DND-41 (cell line): ENCODE measurements at places on chromosomes 12 and 14.
A peak's percentile ranks its signal among the peaks of the same experiment; 100 is the strongest.

DNA sequence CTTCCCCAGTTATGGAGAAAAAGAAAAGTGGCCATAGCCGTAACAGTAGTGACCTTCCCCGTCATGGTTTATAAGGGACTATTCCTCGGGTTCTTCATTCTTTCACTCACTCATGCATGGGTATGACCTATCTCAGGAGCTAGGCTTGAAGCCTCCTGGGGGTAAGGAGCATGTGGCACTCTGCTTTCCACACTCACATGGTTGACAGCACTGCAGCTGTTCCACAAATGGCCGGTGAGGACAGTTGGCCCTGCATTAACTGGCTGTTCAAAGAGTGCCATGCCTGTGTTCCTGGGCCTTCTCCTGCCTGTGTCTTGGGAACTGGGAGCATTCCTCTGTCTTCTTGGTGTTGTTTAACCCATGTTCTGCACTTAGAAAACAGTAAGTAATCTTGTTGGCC lies 66.2 kb upstream of the PNMA1 start:
- no peaks in the 10 kb centered on the region for H3K27me3 ChIP-seq
- DNase-seq: no peak
- H3K4me1 ChIP-seq: peaks cover 15% of the 10 kb centered on the region
- peaks cover 5% of the 10 kb centered on the region; the same call in 1 of the 2 replicates for H3K36me3 ChIP-seq
- no peak overlapping the region for H3K27ac ChIP-seq
- no peak overlapping the region for H3K4me3 ChIP-seq

DNA sequence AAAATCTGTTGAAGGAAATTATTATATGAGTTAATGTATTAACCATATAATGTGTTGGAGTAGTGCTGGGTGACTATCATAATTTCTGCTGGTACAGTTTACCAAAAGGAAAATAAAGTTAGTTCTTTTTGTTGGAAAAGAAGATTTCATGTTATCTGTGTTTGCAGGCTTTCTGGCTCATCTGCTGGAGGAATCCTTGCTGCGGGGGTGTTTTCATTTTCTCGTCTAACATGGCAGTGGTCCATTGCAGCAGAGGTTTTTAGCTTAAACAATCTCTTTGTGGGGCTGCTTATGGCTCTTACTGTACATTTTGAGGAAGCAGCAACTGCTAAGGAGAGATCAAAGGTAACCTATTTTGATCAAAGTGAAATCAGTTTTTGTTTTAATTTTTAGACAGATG lies 24.1 kb downstream of the TMEM260 start:
- no peaks in the 10 kb centered on the region for H3K27me3 ChIP-seq
- no peaks in the 10 kb centered on the region for H3K4me1 ChIP-seq
- no peak overlapping the region for H3K27ac ChIP-seq
- no peak for DNase-seq

GRCh38 chr12:29698756-29699155 lies 85.0 kb downstream of the TMTC1 start:
- no peaks in the 10 kb centered on the region for H3K36me3 ChIP-seq
- no peaks in the 10 kb centered on the region for H3K4me1 ChIP-seq
- no peak overlapping the region for H3K27ac ChIP-seq
- DNase-seq: no peak
- no peaks in the 10 kb centered on the region for H3K27me3 ChIP-seq

- H3K36me3 ChIP-seq: no peaks in the 10 kb centered on the region
- no peak overlapping the region for H3K4me3 ChIP-seq
- no peaks in the 10 kb centered on the region for H3K4me1 ChIP-seq
- H3K27ac ChIP-seq: no peak overlapping the region
- H3K27me3 ChIP-seq: no peaks in the 10 kb centered on the region
Observed at GRCh38 chr14:105602243-105602750, 75.9 kb downstream of the TMEM121 start.

GRCh38 chr12:112153893-112154219 lies 28.5 kb downstream of the TRAFD1 start:
- DNase-seq: no peak
- H3K4me3 ChIP-seq: no peak overlapping the region
- H3K27ac ChIP-seq: no peak overlapping the region
- no peaks in the 10 kb centered on the region for H3K27me3 ChIP-seq

DNA sequence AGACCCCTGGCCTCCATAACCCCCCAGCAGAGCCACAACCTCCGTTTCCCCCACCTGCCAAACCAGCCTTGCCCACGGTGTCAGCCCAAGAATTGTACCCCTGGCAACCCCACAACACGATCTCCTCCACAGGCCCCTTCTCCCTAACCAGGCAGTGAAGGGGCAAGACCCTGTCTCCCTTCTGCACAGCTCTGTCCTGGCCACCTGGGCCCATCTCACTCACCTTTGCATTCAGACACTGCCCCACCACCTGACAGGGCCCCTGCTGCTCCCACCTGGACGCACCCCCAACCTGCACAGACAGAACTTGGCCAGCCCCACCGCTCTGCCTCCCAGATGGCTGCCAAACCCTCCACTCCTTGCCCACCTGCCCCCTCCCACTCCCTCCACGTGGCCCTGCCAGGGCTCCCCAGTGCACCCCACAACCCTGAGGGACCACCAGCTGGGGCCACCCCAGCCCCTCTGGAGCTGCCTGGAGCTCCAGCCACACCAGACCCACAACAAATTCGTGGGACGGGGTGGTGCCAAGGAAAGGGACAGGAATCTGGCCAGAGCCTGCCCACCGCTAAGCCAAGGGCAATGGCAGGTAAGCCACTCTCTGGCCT lies 11.8 kb downstream of the AHNAK2 start:
- H3K4me3 ChIP-seq: no peak overlapping the region
- no peaks in the 10 kb centered on the region for H3K27me3 ChIP-seq
- no peak for DNase-seq

DNA sequence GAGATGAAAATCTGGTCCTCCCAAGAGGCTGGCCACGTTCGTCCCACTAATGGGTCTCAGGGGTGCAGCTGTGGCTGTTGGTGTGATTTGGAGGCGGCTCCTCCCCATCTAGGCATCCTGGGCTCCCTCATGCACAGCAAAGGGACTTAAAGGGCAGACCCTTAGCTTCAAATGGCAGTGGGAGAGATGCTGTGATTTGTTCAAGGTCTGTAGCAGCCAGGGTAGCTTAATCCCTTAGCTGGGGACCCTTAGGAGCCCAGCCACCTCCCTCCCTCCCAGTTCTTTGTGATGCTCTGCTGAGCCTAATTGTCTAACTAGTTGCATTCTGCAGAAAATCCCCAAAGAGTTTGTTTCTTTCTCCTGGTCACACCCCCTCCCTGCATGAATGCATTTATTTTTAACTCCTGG lies 18.3 kb downstream of the DYRK4 start:
- H3K27ac ChIP-seq: no peak overlapping the region
- no peak for DNase-seq
- no peaks in the 10 kb centered on the region for H3K27me3 ChIP-seq
- no peak overlapping the region for H3K4me3 ChIP-seq

DNA sequence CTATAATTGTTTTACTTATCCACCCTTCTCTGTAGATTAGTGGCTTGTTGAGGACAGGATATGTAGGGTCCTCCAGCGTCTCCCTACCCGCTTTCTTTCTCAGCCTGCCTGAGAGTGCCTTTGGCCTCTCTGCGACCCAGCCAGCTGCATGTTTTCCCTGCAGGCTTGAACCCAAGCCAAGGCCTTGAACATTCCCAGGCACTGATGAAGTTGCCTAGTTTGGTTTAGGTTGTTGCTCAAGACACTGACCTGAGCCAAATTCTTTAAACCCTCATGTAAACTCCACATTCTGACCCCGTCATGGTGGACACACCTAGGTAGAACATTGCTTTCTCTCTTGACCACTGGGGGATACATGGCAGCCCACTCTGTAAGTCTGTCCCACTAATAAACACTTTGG lies 33.4 kb upstream of the TXNRD1 start:
- no peak overlapping the region for H3K27ac ChIP-seq
- DNase-seq: no peak
- H3K4me1 ChIP-seq: peaks cover 5% of the 10 kb centered on the region; the same call in 1 of the 2 replicates

- no peak overlapping the region for H3K4me3 ChIP-seq
- no peaks in the 10 kb centered on the region for H3K27me3 ChIP-seq
- H3K36me3 ChIP-seq: no peaks in the 10 kb centered on the region
- H3K27ac ChIP-seq: no peak overlapping the region
- no peak for DNase-seq
Observed at GRCh38 chr12:39623919-39624318, 4.3 kb upstream of the ABCD2 start.

- H3K4me1 ChIP-seq: 0 out of 2 replicates have a peak, but pooled peaks cover 3% of the 10 kb centered on the region
- H3K27ac ChIP-seq: no peak overlapping the region
- no peaks in the 10 kb centered on the region for H3K36me3 ChIP-seq
- H3K4me3 ChIP-seq: no peak overlapping the region
- DNase-seq: peak; percentile 29
Observed at GRCh38 chr14:71231521-71232393, 324.5 kb downstream of the PCNX1 start.

DNA sequence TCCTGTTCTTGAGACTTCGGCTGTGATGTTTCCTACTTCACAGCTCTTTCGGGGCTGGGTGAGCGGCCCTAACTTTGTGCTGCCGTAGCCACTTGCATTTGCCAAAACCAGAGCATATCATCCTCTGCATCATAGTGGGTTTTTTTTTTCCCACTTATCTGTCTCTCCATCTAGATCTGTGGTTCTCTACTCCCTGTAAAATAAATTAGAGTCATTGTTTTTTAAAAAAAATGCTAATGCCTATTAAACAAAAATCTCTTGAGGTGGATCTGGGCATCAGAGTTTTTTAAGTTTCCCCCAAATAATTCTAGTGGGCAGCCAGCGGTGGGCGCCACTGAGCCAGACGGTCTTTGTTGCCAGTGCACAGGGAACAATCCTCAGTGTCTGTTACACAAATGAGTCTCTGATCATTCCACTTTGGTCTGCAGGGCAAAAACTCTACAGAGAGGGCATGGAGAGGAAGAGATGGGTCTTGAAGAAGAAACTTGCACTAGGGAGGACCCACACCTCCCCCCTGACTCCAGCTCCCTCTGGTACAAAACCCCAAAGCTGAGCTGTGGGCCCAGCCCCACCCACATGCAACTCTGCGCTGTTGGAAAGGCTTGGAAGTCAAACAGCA lies 62.4 kb upstream of the BCL2L14 start:
- no peaks in the 10 kb centered on the region for H3K36me3 ChIP-seq
- peaks cover 48% of the 10 kb centered on the region for H3K4me1 ChIP-seq
- no peak overlapping the region for H3K27ac ChIP-seq
- H3K27me3 ChIP-seq: peaks cover 3% of the 10 kb centered on the region
- DNase-seq: peak; percentile 56
- no peak overlapping the region for H3K4me3 ChIP-seq

GRCh38 chr14:34465069-34465859 lies 3.2 kb upstream of the SPTSSA start:
- no peaks in the 10 kb centered on the region for H3K36me3 ChIP-seq
- H3K4me3 ChIP-seq: no peak overlapping the region
- no peaks in the 10 kb centered on the region for H3K27me3 ChIP-seq
- H3K27ac ChIP-seq: peak overlapping the region; percentile 37
- H3K4me1 ChIP-seq: peaks cover 31% of the 10 kb centered on the region
- no peak for DNase-seq

DNA sequence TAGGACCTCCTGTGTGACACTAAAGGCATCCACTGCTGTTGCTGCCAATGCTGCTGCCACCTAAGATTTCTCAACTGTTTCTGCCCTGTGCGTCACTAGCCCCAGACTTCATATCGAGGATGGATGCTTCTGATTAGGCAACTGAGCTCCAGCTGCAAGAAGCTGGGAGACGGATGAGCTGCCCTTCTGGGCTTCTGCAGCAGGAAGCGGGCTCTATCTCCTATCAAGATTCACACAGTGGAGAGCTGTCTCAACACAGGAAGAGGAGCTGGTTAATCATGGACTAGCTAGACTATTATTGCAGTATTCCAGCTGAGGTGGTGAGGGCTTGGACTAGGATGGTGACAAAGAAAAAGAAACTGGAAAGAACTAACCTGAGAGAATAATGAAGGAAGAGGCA lies 59.2 kb upstream of the PELI2 start:
- no peaks in the 10 kb centered on the region for H3K27me3 ChIP-seq
- no peak for DNase-seq
- H3K36me3 ChIP-seq: no peaks in the 10 kb centered on the region
- no peak overlapping the region for H3K4me3 ChIP-seq
- H3K27ac ChIP-seq: no peak overlapping the region

- no peak overlapping the region for H3K27ac ChIP-seq
- H3K27me3 ChIP-seq: no peaks in the 10 kb centered on the region
- no peak for DNase-seq
- H3K4me3 ChIP-seq: no peak overlapping the region
- H3K4me1 ChIP-seq: no peaks in the 10 kb centered on the region
- H3K36me3 ChIP-seq: no peaks in the 10 kb centered on the region
Observed at GRCh38 chr12:122845041-122845864, 10.0 kb downstream of the HIP1R start.

GRCh38 chr12:123106640-123107359 lies 44.1 kb downstream of the PITPNM2 start:
- H3K27ac ChIP-seq: no peak overlapping the region
- no peaks in the 10 kb centered on the region for H3K4me1 ChIP-seq
- H3K36me3 ChIP-seq: no peaks in the 10 kb centered on the region
- DNase-seq: peak; percentile 31
- H3K27me3 ChIP-seq: no peaks in the 10 kb centered on the region
